ENCODE measurements at places on chromosomes 6 and 20.
A peak's percentile ranks its signal among the peaks of the same experiment; 100 is the strongest.

- no peak for DNase-seq
Observed at GRCh38 chr20:59322081-59322480, 21.7 kb downstream of the EDN3 start.

GRCh38 chr6:4356899-4357659, 221.7 kb upstream of the ECI2 start:
- DNase-seq = no peak

DNA sequence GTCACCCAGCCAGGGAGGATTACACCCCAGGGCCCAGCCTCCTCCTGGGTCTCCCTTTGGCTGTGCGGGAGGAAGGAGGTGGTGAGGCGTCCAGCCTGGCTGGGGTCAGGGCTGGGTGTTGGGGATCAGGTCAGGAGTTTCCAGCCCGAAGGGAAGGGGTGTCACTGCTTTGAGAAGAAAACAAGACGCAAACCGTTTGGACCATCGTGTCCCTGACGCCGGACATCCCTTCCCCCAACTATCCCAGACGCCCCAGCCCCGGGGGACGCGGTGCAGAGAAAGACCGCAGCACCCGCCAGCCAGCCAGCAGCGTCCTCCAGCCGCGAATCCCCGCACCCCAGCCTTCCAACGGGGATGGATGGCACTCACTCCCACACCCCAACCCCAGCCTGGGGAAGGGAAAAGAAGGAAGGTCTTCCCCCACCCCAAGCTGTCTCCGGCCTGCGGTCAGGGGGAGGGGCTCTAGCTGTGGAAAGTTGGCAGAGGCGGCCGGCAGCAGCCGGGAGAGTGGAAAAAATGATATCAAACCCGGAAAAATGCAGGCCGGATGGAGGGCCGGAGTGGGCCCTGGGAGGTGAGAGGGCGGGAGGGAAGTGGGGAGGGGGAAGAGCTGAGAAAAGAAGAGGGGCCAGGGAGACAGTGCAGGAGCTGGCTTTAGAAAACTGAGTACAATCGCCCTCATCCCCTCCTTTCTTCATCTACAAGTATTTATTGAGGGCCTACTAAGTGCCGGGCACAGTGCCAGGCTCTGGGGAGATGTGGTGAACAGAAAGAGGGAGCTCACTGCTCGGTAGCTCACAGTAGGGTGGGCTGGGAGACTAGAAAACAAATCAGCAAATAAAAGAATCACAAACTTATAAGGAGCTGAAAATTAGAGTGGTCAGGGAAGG, 10.6 kb downstream of the REM1 start:
- no peak for DNase-seq

GRCh38 chr20:59614714-59615113, 10.4 kb downstream of the PHACTR3 start:
- no peak for DNase-seq

GRCh38 chr20:48600470-48600945, 227.3 kb downstream of the PREX1 start:
- no peak for DNase-seq

DNA sequence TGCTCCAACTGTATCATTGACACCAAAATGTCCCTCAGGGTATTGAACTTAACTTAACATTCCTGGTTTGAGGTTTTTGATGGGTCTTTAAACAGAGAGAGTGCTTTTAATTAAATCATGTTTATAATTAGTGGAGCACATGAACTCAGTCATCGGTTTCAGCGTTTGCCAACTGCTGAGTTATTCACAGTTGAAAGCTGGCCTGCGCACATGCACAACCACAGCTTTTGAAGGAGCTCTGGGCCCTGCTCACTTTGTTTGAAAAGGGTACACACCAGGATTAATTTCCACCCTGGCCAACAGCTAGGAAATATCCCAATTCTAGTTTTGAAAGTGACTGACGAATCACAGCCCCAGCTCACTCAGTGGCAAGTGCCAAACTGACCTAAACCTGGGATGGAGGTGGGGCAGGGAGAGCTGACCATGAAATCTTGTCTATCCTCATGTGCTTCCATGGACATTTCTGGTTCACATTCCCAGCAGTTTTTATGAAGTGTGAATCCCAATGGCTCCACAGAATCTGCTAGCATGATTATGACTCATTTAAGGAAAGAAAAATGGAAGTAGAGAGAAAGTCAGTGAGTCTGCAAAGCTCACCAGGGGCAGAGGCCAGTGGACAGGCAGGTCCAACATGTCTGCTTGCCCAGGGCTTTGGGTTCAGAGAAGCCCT, 247.8 kb downstream of the FNDC1 start:
- DNase-seq = no peak

DNA sequence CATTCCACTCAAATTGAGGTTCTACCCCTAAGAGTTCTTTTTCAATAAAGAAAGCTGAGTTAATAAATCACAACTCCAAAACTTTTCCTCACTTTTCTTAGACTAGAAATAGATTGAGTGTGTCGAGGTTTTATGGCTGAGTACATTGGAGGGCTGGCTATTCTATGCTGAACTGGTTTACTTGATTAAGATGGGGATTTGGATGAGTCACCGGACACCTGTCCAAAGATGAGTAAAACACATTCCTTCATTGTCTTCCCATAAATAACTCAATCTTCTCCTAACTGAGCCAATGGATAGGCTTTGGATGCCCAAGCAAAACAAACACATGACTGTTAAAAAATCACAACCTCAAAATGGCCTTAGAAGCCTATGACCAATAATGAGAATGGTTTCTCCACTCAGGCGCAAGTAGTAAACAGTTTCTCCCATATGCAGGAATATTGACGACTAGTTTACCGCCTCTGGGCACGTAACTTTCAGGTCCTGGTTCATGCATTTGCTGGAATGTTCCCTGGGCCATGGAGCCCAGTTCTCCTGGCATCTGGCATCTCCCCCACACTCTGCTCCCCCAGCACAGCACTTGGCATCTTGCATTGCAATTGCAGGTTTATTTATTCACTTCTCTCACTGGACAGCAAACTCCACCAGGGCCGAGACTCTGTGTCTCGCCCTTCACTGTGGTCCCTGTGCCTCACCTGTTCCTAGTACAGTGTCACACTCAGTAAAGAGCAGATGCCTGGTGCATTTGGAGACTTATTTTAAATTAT, 43.9 kb downstream of the BCAS1 start:
- no peak for DNase-seq

DNA sequence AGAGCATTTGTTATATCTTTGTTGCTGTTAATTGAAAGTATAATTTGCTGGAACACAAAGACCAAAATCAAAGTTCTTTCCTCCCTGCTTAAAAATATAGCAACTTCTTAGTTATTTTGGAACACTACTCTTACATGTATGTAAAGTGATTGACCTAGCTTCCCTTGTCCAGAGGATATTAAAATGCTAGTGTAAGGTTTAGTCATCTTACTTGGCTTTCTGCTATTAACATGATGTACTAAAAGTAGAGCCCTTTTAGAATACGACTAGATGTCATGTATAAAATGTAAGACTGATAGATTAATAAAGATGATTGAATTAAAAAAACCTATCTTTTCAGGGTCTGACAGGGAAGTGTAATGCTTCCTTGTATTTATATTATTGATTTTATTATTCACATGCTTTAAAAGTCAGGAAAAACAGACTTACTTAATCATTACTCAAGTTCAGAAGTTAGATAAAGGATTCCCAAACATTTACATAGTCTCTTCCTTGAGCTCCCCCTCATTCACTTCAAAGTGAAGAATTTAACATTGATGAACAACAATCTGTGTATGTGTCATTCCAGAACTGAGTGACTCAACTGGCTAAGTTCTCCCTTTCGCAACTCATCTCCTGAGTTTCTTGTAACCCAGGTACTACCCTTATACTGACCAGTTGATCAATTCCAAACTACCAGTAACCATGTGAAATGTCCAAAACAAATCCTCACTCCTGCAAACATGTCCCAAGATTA, 50.9 kb downstream of the BTBD9 start:
- no peak for DNase-seq

DNA sequence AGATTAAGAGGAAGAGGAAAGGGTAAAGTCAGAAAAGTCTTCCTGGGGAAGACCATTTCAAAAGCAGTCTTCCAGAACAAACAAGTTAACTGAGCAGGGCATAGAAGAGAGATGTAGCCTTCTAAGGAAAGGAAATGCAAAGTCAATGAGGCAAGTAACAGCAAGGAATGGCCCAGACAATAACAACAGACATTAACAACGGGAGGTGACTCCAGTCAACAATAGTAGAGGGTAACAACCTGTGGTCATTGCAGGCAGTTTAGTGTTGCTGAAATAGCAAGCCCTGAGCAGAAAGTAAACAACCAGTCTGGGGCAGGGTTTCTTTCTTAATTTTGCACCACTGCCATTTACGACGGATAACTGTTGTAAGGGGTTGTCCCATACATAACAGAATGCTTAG, 2.1 kb downstream of the MDN1 start:
- DNase-seq = no peak

DNA sequence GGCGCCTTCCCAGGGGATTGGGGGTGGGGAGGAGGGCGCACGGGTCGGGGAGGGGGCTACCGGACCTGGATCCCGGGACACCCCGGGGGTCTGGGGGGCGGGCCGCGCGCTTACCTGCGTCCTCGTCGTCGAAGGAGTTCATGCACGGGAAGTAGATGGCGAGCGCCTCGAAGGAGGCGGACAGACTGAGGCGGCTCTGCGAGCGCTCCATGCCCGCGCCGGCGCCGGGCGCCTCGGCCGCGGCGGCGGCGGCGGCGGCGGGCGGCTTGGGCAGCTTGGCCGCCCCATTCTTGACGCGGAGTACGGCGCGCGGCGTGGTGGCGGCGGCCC, 320 bp downstream of the RIMS4 start:
- DNase-seq = peak; percentile 30

DNA sequence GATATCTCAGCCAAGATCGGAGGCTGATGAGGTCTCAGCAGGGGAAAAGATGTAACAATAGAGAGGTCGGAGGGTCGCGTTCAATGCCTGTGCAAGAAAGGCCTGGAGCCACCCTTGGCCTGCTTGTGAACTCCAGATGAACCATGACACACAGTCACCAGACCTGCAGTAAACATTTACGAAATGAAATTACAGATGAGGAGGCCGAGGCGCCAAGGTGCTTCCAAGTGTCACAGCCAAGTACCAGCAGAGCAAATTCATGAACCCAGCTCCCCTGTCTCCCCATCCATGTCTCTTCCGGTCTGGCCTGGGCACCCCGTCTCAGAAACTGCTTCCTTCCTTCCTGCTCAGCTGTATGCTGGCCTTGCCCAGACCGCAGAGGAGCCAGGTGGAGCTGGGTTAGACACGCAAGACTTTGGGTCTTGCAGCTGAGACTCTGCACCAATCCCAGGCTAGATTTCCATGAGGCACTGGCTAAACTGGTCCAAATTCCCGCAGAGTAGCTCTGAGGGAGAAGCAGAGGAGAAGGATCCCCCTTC, 48.1 kb downstream of the CHMP4B start:
- no peak for DNase-seq

- no peak for DNase-seq
Observed at GRCh38 chr6:145032562-145033145, 702.7 kb downstream of the EPM2A start.

- no peak for DNase-seq
Observed at GRCh38 chr20:24739746-24740145, 209.3 kb upstream of the CST7 start.

DNA sequence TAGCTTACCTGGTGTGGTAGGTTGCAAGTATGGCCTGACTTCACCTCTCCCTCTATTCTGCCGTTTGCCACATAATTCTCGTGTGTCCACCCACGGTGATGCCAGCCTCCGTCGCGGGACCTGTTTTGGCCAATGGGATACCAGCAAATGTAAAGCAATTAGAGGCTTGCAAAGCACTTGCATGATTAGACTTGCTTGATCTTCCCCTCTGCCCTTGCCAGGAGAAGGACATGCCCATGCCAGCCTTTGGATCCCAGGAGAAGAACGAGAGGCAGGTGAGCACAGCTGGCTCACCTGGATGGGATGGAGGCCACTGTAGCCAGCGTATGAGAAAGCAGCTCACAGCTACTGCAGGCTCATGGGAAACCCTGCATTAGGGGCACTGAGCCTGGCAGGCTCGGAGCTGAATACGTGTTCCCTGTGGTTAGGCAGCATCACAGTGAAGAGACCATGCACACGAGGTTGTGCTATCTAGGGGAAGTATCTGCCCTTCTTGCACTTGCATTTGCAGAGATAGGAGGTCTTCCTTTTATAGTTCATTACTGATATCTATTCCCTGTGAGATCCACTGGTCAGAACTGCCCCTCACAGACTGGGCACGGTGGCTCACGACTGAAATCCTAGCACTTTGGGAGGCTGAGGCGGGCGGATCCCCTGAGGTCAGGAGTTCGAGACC, 62.4 kb downstream of the TMEM242 start:
- DNase-seq = no peak

- DNase-seq = no peak
Observed at GRCh38 chr20:9576695-9577094, 62.3 kb downstream of the LAMP5 start.

DNA sequence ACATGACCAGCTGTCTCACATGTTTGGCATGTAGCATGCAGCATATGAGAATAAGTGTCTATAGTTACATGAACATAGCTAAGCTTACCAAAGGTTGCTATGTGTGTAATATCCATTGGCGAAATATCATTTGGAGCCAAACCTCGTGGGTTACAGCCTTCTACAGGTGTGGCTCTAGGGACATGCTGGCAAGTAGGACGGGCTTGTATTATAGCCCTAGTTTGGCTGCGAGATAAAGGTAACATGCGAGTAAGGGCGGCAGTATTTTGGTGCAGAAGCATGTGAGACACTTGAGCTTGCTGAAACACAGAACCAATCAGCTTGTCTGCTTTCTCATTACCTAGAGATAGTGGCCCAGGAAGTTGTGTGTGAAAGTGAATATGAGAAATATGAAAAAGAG, 6.5 kb upstream of the ABHD12 start:
- DNase-seq = no peak

- DNase-seq = no peak
Observed at GRCh38 chr20:44717986-44718385, 2.8 kb downstream of the CCN5 start.

DNA sequence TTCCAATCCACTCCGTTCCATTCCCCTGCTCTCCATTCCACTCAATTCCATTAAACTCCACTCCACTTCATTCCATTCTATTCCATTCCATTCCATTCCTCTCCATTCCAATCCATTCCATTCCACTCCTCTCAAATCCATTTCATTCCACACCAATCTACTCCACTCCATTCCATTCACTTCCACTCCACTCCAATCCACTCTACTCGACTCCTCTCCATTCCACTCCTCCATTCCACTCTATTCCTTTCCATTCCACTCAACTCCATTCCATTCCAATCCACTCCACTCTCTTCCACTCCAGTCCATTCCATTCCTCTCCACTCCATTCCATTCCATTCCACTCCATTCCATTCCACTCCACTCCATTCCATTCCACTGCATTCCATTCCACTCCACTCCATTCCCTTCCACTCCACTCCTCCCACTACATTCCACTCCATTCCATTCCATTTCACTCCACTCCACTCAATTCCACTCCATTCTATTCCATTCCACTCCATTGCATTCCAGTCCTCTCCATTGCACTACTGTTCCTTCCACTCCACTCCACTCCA, 22.6 kb upstream of the DEFB125 start:
- DNase-seq = no peak
